ENCODE measurements at places on chromosomes 13 and 19. TPM values are rescaled to one million over a fixed set of nuclear protein-coding genes. Genes with fewer than 3 reads are reported as not detected.

CCDC194 gene
- 1.8 TPM for polyA plus RNA-seq

DNA sequence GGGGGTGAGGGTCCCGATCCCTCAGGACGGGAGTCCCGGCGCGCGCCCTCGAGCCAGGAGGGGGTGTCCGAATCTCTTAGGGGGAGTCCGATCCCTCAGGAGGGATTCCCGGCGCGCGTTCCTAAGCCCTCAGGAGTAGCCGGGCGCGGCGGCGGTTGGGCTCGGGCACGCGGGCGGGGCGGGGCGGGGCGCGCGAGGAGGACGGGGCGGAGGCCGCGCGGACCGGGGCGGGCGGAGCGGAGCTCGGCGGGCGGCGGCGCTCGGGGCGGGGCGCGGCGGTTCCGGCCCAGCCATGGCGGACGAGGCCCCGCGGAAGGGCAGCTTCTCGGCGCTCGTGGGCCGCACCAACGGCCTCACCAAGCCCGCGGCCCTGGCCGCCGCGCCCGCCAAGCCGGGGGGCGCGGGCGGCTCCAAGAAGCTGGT is at the start of gene CUL4A:
Gene CUL4A, plus strand, starts transcription at position 278 of the 423 bp plus-strand sequence. Its CDS starts 15 bp downstream, at position 293.
- peak; percentile 79 for DNase-seq

DNA sequence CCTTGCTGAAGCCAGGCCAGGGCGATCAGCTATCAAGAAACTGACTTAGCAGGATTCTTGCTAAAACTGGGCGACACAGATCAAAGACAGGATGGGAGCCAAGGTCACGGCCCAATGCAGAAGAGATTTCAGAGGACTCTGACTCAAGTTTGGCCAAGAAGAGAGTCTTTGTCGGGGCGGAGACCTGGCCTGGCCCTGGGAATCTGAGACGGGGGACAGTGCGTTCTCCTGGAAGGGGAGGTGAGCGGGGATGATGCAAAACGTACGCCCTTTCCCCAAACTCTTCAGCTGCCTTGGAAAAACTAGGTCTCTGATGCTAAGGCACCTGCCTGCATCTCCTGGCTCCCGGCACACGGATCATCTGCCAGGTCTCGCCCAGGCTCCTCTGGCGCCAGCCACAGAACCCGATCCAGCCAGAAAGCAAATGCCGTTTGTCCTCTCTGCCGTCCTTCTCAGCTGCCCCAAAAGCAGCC is 9.8 kb downstream of the MVB12A start:
- no peak for DNase-seq

PVR gene
- polyA plus RNA-seq: 32.7 TPM

DNA sequence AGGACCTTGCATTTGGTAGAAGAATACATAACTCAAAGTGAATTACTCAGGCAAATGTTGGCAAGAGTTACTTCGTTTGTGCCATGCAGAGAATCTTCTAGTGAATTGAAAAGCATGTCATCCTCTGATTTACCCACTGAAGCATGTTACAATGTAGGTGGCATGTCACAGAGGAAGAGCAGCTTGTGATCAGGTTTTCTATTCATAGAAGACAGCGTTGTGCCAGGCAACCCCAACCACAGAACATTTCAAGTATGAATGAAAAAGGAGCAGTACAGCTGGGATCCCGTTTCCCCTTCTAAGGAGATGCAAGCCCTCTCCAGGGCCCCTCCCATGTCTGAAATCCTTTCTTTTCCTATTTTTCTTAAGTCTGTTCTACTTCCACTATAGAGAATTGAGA is 6.0 kb upstream of the KATNAL1 start:
- DNase-seq: no peak

GRCh38 chr13:101258509-101258908 is 157.8 kb downstream of the NALCN start:
- no peak for DNase-seq

IL11 gene
- 1.2 TPM for polyA plus RNA-seq

IL4I1 gene
- polyA plus RNA-seq: 3.1 TPM

DNA sequence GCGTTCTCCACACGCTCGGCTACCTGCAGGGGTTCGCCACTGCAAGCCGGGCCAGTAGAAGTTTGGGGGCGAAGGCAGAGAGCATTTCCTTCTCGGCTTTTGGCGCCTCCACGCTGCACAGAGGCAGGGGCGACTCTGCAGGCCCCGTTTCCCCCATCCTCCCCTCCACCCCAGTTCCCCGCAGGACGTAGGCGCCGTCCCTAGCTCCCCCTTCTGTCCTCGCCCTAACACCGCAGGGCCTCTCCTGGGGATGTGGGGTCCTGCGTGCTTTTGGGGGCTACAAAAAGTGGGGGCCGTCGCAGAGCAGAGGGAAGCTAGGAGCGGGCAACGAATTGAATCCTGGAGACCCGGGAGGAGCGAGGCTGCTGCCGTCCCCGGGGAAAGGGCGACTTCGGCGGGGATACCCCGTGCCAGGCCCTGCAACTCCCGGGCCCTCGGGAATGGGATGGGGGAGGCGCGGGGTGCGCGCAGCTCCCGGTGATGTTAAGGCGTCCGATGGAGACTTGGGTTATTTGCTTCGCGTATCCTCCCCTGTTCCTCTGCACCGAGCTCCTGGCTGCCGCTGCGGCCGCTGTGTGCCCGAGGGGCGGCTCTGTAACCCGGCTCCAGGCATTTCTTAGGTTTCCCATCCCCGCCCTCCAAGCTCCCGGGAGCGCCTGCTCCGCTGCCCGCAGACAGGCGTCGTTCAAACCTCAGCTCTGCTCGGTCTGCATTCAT is 255.9 kb upstream of the SOX21 start:
- peak; percentile 27 for DNase-seq

GRCh38 chr19:40646743-40647254 is 43.7 kb downstream of the NUMBL start:
- no peak for DNase-seq

AMH gene
- polyA plus RNA-seq: 0.43 TPM

DNA sequence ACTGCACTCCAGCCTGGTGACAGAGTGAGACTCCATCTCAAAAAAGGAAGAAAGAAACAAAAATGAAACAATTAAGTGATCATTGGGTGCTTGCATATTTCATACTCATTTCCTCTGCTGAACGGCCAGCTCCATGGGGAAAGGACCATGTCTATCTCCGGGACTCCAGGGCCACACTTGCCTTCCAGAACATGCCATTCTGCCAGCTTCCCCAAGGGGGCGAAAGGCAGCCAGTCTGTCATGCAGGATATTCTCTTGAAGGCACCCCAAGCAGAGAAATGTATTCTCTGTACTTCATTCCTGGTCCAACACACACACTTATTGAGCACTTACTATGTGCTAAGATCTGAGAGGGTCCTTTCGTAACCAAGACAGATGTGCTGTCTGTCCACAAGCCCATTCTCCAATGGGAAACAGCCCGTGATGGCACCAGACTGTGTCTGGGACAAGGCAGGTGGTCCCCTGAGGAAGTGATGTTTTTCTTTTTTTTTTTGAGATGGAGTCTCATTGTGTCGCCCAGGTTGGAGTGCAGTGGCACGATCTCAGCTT is 10.2 kb upstream of the CARM1 start:
- no peak for DNase-seq

- DNase-seq: no peak
These were observed 41.3 kb downstream of the RCBTB2 start for GRCh38 chr13:48491423-48492095.

TMEM150B gene
- 1.6 TPM for polyA plus RNA-seq

TRIM13 gene
- polyA plus RNA-seq: 51.1 TPM

KLK14 gene
- 0.14 TPM for polyA plus RNA-seq

DCLK1 gene
- polyA plus RNA-seq: 6.8 TPM

ZNF728 gene
- polyA plus RNA-seq: 0.16 TPM

EDNRB gene
- 65.6 TPM for polyA plus RNA-seq

GRCh38 chr19:16077984-16078758 is 1.9 kb downstream of the TPM4 start:
- no peak for DNase-seq

ZNF763 gene
- 11.2 TPM for polyA plus RNA-seq

GRCh38 chr19:33405553-33406461 is 32.3 kb downstream of the CEBPG start:
- no peak for DNase-seq

DNA sequence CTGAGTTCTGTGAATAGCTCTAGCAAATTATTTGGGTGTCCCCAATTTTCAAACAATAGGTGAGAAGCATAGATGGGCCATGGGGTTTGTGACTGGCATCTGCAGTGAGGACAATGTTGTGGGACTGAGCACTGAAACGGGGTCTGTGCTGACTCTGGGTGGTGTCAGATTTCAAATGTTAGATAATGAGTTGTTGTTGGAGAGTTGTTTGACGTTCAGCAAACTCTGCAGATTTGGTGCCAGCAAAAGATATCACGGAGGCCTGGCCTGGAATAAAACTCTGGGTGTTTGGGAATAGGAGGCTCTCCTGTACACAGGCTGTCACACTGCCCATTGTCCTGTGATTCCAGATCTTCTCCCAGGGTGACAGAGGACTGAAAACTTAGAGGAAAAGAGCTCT is 2.9 kb downstream of the ZNF90 start:
- no peak for DNase-seq

GRCh38 chr13:103430368-103430767 is 364.2 kb upstream of the SLC10A2 start:
- DNase-seq: no peak

ZNF865 gene
- polyA plus RNA-seq: 11.6 TPM

- DNase-seq: no peak
These were observed 9.3 kb downstream of the NHLRC3 start for GRCh38 chr13:39047560-39047959.

DNA sequence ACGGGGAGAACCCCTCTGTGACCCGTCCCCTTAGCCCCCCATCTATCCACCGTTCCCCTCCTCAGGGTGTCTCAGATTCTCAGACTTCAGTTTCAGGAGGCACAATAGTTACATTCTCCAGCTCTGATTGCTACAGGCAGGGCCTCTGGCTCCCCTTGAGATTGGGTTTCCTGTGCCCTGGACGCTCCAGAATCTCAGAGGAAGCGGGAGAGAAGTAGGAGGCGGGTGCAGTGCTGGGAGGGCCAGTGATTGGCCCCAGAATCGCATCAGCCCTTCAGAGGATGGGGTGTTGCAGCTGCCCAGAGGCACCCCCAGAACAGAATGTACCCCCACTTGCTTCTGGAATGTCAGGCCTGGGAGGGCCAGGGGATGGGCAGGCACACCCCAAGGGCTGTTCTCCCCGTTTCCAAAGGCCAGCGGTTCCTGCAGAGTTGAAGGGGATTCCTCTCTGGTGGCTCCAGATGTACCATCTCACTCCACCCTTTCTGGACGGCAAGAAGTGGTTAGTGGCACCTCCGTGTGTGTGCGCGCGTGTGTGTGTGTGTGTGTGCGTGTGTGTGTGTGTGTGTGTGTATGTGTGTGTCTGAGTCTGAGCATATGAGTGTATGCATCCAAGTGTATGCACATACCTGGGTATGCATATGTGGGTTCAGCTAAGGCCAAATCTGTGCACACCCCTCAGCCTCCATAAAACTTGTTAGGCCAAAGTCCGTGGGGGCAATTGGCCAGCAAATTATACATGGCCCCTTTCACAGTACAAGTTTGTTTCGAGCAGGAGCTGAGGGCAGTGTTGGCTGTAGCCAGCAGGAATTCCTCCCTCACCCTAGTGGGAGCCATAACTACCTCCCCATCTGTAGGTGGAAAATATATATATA is 35.5 kb downstream of the LYL1 start:
- no peak for DNase-seq

GRCh38 chr19:31617010-31617585 is 267.9 kb upstream of the TSHZ3 start:
- DNase-seq: no peak

GRCh38 chr19:33436360-33437345 is 63.1 kb downstream of the CEBPG start:
- DNase-seq: no peak

- no peak for DNase-seq
These were observed 19.9 kb downstream of the KCTD4 start for GRCh38 chr13:45180713-45181601.

DNA sequence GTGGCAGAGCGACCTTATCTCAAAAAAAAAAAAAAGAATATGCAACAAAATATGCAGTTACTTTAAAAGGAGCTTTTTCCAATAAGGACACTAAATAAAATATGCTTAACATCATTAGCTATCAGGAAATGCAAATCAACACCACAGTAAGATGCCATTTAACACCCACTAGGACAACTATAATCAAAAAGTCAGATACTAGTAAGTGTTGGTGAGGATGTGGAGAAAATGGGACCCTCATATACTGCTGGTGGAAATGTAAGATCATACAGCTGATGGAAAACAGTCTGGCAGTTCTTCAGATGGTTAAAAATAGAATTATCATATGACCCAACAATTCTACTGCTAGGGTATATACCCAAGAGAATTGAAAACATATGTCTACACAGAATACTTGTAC is 24.5 kb upstream of the AKT2 start:
- DNase-seq: no peak

GRCh38 chr19:5917431-5918107 is 3.5 kb downstream of the CAPS start:
- DNase-seq: no peak

DNA sequence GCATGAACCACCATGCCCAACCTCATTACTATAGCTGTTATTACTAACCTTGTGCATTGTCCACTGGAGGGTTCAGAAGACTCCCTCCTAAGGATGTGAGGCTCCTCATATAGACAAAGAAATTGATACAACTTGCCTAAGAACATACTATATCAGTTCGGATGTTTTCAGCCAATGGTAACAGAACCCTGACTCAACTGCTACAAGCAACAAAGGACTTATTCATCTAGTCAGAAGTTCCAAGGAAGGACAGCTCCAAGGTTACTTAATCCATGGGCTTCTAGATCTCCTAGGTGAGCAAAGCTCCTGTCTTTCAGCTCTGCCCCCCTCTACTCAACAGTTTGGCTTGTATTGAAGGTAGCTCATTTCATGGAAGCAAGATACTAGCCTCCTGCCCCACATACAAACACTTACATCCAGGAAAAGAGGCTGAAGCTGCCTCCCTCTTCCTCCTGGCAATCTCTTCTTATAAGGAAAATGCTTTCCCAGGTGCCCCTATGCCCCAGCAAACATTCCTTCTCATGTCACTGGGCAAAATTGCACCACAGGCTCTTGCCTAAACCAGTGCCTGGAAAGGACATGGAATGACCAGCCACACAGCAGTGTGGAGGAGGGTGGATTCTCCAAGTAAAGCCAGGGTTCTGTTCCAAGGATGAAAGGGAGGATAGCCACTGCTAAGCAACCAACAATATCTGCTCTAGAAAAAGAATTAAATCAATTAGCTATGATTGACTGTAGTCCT is 497.8 kb downstream of the FOXO1 start:
- no peak for DNase-seq

GRCh38 chr19:41219924-41220567 is 1.0 kb downstream of the AXL start:
- no peak for DNase-seq

DNA sequence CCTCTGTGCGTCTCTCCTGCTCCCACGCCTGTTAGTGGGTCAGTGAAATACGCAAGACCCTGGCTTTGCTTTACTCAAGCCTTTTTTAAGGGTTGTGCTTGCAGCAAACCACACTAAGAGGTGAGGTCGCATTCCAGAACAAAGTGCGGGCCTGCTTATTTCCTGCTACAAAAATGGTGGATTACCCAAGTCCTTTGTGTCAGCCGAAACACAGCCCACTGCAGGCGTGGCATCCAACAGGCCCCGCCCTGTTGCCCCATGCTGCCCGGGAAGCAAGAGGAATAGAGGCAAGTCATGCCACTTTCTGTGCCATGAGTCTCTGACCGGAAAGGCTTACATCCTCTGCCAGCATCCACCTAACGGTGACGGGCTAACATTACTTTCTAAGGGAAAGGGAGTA is 7.7 kb upstream of the IRS2 start:
- DNase-seq: no peak

SWSAP1 gene
- 3.8 TPM for polyA plus RNA-seq

GRCh38 chr19:30445385-30445784 is 73.2 kb downstream of the ZNF536 start:
- DNase-seq: no peak
